NCI-H774 (cell line): ENCODE measurements at places on chromosomes 5 and 9.

DNA sequence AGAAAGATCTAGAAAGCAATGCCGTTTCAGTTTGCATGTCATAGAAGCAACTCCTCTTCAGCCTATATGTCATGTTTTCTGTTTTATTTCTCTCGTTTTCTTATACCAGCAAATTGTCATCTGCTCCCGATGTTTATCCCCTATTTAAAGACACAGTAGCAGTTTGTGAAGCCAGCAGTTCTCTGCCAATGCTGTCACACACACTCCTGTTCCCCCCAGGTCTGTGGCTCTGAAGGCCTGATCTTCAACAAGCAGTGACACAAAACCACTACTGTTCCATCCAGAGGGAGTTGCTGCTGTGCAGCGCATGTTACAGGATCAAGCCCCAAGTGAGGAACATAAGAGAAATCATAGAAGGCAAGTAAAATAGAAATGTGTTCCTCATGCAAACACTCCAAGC is 364.1 kb upstream of the SLC30A5 start:
- no peak for DNase-seq

GRCh38 chr5:126481243-126481642 is 58.0 kb downstream of the GRAMD2B start:
- DNase-seq: no peak

DNA sequence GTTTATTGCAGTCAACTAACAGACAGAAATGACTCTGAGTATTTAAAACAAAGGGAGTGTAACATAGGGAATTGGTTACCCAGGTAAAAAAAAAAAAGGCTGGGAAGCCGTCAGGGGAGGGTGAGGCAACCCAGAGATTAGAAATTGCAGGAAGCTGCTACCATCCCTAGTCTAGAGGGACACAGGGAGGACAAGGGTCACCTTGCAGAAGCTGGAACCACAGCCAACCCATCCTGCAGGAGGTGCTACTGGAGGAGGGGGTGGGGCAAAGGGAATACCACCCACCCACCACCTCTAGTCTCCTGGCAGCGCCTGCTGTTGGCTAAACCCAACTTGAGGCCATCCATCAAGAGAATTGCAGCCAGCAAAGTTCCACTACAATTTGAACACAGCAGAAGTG is 6.5 kb downstream of the CAST start:
- DNase-seq: no peak

DNA sequence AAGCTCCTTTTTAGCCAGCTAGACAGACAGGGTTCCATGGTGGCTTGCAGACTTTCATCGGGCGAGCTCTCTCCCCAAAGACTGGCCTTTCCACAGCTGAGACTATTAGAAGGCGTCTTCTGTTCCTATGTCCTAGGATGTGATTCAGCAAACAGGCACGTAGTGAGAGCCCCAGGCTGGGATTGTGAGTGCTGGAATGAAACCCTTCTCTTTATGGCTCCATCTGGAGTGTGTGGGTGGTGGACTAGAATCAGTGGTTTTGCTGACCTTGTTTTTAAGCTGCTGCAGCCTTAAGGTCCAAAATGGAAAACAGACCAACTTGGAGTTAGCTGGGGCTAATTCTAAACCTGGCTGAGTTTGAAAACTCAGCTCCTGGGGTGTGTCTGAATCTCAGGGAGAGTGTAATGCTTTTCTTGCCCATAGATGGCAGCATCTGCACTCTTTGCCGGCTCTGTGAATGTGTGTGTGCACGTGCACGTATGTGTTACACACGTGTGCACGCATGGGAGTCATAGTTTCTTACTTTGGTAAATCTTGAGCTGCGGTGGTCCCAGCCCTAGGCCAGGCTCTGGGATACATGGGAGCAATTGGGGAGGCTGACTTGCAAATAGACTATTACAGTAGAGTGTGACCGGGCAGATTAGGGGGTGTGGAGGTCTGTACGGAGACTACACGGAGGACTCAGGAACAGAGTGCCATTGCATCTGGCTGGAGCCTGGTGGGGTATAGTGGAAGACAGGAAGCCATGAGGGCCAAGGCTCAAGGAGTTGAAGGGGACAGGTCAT is 10.7 kb downstream of the GSN start:
- peak; percentile 67 for DNase-seq

DNA sequence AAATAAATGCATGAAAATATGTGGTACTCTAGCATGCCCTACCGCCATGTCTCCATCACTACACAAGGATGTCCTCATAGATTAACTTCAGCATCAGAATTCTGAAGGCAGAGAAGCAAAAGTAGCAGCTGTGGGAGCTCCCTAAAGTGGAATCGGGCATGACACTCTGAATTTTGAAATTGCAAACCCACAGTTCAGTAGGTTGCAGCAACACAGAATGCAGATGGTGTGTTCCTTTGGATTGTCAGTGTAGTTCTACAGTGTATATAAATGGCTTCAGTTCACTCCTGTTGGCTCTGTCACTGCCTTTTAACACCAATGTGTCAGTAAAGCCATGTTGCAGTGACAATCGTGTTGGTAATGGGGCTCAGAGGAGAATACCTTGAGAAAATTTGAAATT is 973.6 kb upstream of the WWC1 start:
- no peak for DNase-seq

DNA sequence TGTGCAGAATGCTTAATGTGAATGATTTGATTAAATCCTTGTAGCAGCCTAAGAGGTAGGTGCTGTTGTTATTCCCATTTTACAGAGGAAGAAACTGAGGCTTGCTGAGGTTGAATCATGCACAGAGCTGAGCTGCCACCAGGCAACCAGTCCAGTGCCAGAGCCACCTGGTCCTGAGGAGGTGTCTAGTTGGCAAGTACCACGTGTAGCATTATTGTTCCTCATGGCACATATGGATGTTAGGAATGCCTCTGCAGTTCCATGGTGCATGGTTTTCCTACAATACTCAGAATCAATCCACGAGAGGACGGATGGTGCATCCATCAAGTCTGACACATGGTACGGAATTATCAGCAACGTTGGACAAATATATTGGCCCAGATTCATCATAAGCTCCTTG is 8.9 kb downstream of the UBE2QL1 start:
- DNase-seq: no peak

DNA sequence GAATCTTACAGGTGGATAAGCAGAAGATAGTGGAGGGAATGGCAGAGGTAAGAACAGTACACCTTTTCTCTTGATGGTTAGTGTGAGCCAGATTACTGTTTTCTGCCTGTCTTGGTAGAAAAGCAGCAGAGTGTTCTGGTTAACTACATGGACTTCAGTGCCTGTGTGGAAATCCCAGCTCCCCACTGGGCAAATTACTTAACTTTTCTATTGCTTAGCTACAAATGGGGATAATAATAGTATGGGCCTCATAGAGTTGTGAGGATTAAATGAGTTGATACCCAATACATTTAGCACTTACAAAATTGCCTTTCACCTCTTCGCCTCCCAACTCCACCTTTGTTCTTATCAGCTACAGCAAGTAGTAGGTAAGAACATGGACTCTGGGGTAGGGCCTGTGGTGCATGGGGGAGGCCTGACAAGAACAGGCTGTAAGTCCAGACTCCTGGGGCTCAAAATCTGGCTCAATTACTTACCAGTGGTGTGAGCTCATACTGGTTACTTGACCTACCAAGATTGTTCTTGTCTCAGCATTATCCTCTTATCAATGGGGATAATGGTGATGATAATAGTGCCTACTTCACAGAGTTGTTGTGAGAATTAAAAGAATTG is 125.1 kb downstream of the LIFR start:
- DNase-seq: no peak

GRCh38 chr5:99866740-99867139 is 668.4 kb upstream of the FAM174A start:
- DNase-seq: no peak

- peak; percentile 18 for DNase-seq
Observed at GRCh38 chr5:66239034-66239433, 94.9 kb downstream of the SREK1 start.

GRCh38 chr5:118863345-118863744 is 125.0 kb downstream of the DTWD2 start:
- DNase-seq: no peak

DNA sequence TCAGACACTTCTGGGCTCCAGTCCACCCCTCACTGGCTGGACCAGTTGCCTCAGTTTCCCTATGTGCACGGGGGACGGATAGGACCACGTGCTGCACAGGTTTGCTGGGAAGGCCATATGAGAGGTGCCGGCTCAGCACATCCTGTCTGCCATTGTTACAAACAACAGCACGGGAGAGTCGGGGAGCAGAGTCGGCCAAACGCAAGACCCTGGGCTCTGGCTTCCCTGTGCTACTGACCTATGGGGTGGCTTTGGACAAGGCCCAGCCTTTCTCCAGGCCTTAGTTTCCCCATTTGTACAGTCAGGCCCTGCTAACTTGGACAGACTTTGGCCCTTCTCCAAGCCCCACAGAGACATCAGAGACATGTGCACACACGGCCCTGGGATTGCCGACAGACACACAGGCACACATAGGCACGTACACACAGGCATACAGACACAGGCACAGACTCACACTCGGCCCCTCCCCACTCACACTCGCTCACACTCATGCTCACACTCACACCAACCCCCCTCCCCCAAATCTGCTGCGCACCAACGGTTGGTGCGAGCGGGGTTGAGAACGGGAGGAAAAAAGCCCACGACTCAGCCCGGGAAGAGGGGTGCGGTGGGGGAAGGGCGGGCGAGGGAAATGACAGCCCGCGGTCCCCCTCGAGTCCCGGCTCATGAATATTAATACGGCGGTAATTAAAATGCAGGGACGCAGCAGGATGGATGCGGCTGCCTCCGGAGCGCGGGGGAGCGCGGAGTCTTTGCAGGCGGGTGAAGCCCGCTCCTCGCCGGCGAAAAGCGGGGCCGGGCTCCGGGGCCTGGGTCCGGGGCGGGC is 133.0 kb downstream of the C9orf50 start:
- peak; percentile 47 for DNase-seq
